Smooth muscle cell of the coronary artery (primary cell): ENCODE measurements at places on chromosomes 2 and 18. TPM values are rescaled to one million over a fixed set of nuclear protein-coding genes. Genes with fewer than 3 reads are reported as not detected.

The TRIM43 gene
- total RNA-seq: not detected in 2 replicates

The SLC38A11 gene
- total RNA-seq: not detected in 2 replicates

The HOXD8 gene
- total RNA-seq: 0.23 and 1.9 TPM in 2 replicates

The NEU2 gene
- not detected in 2 replicates for total RNA-seq
